Cerebellar cortex (tissue), 1 donor: ENCODE measurements at places on chromosomes 12 and 14.

GRCh38 chr12:94429633-94430032 lies 30.0 kb downstream of the CEP83 start:
- DNase-seq = no peak

GRCh38 chr14:37597914-37598746 lies 2.7 kb downstream of the TTC6 start:
- no peak for DNase-seq

GRCh38 chr14:74660167-74660566 lies 48.1 kb upstream of the LTBP2 start:
- DNase-seq = no peak

- no peak for DNase-seq
These were observed 92.7 kb upstream of the DCN start for GRCh38 chr12:91275321-91275720.

GRCh38 chr14:88252498-88252897 lies 70.6 kb downstream of the KCNK10 start:
- no peak for DNase-seq

GRCh38 chr14:21066882-21067502 lies 3.1 kb upstream of the ARHGEF40 start:
- peak; percentile 35 for DNase-seq

- no peak for DNase-seq
These were observed 66.8 kb downstream of the VWF start for GRCh38 chr12:6057700-6058099.

DNA sequence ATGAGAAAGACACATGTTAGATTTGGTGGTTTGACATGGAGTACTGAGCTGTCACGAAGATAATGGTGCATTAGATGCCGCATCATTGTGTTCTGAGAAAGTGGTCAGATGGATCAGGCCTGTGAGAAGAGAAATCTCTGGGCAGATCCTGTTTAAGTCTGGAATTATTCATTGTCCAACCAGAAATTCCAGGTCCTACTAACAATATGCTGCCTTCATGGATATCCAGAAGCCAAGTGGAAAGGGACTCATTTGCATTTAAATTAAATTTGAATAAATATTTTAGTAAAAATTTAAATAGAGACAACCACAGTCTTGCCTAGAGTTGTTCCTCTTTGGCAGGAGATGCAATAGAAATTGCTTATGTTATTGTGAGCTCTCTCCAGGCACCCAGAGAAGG lies 330.5 kb upstream of the TMEM132C start:
- DNase-seq = no peak

DNA sequence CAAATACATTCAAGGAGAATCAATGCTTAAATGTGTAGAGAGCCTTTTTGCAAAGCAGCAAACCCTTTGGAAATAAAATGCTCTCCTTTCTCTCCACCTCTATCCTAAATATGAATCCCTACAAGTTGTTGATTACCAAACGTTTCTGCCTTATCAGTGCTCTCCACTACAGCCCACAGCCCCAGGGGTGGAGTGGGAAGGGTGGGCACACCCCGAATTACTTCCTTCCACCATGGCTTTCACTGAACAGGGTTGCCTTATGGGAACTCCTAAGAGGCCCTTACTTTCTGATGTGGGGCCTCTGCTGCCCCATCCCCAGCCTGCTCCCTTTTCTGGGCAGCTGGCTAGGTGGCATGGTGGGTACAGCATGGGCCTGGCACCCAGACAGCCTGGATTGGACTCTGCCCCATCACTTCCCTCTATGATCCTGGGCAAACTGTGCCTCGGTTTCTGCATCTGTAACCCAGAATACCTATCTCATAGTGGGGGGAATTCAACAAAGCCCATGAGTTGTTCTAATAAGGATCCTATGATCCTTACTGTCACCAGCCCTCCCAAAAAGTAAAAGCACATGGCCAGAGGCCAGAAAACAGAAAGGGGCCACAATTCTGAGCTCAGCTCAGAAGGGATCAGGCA lies 16.1 kb downstream of the AK7 start:
- DNase-seq = no peak

GRCh38 chr12:52860102-52860823 lies 11.5 kb upstream of the KRT78 start:
- DNase-seq = no peak

- no peak for DNase-seq
These were observed 8.4 kb downstream of the PRKAG1 start for GRCh38 chr12:49010092-49010668.

- DNase-seq = no peak
These were observed 35.2 kb upstream of the MEG3 start for GRCh38 chr14:100790502-100791347.

- no peak for DNase-seq
These were observed 18.2 kb downstream of the ANG start for GRCh38 chr14:20706657-20707355.

DNA sequence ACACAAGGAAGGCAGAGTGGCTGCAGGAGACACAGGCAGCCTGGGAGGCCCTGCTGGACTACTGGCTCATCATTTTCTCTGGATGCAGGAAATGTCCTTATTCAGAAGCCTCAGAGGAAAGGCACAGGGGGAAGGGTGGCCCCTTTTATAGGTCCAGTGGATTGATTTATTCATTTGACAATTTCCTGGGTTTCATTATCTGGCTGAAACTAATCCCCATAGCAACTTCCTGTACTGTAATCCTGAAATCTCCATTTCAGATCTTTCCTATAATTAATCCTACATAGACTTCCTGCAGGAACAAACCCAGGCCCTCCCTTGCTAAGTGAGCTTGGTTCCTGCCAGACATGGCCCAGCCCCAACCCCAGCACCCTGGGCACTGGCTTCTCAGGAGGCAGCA lies 23.0 kb downstream of the KRT76 start:
- DNase-seq = no peak

- no peak for DNase-seq
These were observed 11.2 kb upstream of the SRSF5 start for GRCh38 chr14:69755784-69756183.

DNA sequence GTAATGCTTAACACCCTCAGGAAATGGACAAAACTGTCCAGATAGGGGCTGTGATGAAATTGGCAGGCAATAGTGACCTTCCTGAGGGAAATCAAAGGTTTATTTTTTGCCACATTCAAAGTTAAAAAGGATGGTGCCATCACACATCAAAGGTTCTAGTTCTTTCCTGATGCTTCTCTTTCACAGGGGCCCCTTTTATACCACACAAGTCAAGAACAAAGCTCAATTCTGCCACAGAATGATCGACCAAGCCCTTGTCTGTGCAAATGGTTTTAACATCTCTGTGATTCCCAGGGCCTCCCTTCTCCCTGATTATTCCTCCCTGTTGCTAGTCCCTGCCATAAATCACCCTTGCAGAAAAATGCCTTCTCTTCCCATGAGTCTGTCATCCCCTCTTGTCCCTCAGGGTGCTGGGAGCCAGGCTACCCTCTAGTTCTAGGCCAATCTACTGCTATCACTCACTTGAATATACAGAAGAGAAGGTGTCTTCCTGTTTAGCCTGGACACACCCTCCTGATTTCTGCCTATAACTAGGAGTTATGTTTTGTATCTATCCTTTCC lies 22.7 kb downstream of the SMCO2 start:
- DNase-seq = no peak

DNA sequence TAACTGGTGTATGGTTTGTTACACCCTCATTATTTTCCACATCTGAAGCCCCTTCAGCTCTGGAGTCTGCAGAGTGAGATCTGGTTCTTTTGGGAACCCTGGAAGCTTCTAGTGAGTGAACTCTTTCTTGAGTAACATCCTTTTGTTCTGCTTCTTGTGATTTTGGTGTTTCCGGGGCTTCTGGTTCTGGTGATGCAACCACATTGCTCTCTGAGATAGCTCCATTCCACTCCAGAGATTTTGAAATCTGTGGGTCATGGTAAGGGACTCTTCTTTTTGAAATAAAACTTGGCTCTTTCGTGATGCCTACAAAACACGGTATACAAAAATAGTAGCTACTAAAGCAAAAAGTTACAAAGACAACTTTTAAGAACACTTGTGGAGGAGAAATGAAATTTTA lies 5.4 kb downstream of the MDM1 start:
- no peak for DNase-seq

DNA sequence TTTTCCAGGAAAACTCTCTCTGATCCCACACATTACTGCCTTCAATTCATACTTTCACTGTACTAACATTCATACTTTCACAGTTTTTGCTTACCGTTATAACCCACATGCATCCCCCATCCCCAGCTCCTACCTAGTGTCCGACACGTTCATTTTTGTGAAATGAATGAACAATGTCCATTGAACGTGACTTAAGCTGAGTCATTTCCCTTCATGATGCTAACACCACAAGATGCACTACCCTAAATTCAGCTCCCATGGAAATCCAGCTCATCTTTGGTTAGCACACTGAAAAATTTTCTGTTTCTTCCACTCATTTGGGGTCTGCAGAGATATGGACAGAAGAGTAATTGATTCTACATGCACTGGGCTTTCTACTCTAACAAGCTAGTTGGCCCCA lies 84.7 kb downstream of the GALNT4 start:
- no peak for DNase-seq

- peak; percentile 92 for DNase-seq
These were observed 18.0 kb upstream of the CTDSP2 start for GRCh38 chr12:57864442-57865083.

- no peak for DNase-seq
These were observed 71.3 kb upstream of the DDX11 start for GRCh38 chr12:31002361-31002725.

DNA sequence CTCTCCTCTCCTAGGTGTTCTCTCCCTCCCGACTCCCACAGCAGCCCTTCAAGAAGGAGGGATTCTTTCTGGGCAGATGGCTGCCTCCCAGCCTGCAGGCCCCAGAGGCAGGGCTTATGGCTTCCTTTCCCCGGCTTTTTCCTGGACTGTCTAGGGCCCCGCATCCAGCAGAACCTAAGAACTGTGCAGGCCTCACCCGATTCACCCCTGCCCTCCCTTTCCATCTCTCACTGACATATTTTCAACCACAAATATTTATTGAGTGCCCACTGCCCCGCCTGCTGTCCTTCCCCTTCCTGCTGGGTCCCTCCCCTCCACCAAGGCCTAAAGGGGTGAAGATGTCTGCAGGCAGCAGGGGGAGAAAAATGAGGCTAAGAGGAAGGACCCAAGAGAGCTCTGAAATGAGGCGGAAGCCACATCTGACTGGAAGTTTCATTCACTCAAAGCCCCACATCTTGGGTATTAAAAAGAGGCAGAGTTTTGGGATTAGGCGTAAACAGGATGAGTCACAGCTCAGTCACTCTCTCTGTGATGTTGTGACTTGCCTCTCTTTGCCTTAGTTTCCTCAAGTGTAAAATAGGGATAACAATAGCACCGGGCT lies 2.9 kb downstream of the SCNN1A start:
- no peak for DNase-seq

DNA sequence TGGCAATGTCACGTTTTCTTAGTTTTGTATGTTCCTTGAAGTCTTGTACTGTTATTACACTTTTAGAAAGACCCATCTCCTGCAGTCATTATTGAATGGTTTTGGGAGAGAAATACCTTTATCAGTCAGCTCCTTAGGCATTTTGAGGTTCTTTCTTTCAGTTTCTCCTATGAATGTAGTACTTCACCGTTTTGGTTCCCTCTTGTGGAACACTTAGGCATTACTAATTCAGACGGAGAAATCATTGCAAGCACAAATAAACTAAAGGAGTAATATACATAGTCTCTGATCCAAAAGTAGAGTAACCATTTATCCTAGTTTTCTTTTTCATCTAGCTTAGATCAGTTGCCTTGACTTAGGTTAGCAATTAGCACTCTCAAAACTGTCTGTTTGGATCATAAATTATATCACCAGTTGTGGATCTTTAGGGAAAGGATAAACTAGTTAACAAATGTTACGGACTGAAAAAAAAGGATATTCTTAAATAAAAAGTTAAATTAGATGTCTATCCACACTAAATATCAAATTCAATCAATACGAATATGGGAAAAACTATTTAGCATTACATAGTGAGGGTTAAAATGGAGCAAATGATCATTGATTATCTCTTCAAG lies 1538.3 kb upstream of the SEL1L start:
- no peak for DNase-seq

DNA sequence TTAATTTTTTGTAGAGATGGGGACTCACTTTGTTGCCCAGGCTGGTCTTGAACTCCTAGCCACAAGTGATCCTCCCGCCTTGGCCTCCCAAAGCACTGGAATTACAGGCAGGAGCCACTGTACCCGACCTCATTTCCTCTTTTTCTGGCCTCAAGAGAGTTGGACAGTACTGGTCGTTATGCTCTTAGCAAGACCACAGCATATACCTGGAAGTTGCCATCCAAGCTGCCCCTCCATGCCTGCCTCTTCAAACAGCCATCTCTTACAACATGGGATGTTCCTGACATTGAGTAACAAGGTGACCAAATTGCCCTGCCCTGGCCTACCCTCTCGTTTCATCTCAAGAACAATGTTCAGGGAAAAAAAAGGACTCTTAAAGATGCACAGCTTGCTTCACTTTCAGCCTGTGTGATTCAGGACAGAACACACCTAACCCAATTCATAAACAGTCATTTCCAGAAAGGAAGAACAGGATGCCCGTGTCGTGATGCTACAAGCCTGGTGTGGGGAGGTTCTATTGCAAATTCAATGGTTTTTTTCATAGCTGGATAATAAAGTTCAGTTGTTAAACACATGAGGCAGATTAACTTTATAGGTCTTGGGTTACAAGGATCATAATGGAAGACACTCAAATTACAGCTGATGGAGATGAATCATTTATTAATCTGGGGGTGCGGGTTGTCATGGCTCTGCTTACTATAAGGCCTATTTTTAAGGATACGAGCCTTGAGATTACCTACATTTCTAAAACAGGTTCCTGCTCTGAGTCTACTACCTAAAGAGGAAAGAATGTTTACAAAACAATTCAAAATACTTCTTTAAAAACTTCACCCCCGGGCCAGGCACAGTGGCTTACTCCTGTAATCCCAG lies 11.9 kb downstream of the GLTP start:
- no peak for DNase-seq

GRCh38 chr12:116931665-116932064 lies 20.9 kb downstream of the FBXW8 start:
- DNase-seq = no peak

DNA sequence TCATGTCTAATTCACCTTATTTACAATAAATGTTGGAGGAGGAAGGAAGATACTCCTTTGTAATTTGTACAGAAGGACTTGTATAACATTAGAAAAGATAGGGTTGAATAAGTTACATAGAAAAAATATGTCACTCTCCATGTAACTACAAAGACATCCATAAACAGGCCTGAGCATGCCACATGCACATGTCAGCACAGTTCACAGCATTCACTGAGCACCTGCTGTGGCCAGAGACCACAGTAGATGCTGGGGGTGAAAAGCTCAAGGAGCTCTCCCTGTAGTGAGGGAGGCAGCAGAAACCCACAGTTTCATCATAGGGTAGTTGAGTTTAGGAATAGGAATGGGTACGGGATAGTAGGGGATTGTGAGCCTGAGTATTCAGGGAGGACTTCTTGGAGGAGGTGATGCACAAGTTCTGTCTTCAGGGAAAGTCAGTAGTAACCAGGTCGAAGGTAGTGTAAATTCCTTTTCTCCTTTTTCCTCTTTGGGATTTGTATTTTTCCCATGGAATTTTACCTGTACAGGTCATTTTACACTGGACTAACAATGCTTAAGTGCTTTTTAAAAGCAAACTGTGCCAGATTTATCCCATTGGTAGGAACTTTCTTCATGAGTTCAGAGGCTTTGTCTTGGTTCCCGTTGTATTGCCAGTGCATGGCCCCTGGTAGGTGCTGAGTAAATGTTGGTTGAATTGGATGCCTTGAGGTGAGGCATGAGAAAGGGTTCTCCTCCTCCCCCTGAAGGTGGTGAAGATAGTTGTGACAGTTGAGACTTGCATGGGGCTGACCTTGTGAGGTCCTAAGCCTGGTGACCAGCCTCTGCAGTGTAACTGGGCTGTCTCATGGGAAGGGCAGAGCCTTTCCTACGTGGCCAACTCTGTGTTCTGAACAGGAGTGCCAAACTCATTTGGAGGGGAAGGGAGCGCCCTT lies 20.2 kb downstream of the PRKCH start:
- DNase-seq = no peak

- DNase-seq = peak; percentile 70
These were observed 46.0 kb upstream of the BMP4 start for GRCh38 chr14:54002653-54003052.
